ENCODE measurements at places on chromosomes 6 and 20.
A peak's percentile ranks its signal among the peaks of the same experiment; 100 is the strongest.

- DNase-seq: no peak
Observed at GRCh38 chr6:113854531-113855499, 2.3 kb upstream of the MARCKS start.

DNA sequence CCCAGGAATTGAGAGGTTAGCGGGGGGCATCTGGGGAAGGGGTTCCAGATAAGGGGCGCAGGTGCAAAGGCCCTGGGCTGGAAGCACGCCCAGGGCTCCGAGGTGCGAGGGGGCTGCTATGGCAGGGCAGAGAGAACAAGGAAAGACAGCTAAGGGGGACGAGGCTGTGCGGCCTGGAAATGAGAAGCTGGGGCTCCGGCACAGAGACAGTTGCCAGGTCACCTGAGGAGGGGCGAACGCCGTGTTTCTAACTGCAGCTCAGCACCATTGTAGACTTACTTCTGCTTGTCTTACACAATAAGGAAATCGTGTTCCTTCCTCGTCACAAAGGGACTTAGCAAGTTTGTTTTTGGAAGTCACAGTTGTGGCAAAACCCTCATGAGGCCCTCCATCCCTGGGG is 68.9 kb upstream of the TBXT start:
- DNase-seq: no peak

GRCh38 chr20:38321959-38322598 is 18.1 kb downstream of the BPI start:
- DNase-seq: no peak

DNA sequence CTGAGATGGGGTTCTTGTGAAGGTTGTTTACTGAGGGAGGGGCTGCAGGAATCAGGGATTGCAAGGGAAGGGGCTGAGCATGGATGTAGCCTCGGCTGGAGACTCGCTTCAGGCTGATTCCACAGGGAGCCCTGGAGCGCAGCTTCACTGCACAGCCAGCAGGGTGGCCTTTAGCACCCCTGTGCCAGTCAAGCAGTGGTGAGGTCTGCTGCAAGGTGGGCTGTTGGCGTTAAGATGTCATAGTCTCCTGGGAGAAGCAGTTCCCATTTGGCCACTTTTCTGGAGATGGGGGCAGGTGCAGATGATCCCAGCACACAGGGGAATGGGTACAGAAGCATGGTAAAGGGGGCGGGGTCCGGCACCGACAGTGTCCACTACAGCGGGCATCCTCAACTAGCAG is 126.3 kb downstream of the TOX2 start:
- DNase-seq: no peak

DNA sequence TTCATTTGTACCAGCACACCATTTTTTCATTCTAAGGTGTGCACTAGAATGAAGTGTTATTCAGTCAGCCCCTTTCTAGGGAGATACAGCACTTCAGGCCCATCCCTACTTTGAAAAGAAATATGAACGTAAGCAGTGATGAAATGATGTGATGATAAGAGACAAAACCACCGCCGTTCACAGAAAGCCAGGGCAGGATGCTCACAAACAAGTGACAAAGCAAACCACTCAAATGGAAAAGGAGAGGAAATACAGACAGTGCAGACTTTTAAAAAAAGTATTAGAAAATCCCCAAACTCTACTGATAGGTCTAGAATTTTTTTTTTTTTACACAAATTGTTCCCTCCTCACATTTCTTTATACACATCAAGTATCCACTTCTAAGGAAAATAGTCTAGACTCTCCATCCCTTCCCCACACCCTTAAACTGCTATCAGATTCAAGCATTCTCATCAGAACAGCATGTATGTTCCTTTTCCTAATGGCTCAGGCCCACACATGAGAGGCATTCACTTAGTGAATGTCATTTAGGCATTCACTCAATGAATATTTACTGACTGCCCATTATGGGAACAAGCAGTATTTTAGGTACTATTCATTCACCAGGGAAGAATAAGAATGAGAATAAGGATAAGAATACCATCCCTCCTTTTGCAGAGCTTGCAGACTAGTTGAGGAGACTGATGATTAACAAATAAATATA is 243.5 kb downstream of the GMPR start:
- DNase-seq: peak; percentile 42

- DNase-seq: no peak
Observed at GRCh38 chr6:82493467-82493866, 129.8 kb downstream of the TPBG start.

DNA sequence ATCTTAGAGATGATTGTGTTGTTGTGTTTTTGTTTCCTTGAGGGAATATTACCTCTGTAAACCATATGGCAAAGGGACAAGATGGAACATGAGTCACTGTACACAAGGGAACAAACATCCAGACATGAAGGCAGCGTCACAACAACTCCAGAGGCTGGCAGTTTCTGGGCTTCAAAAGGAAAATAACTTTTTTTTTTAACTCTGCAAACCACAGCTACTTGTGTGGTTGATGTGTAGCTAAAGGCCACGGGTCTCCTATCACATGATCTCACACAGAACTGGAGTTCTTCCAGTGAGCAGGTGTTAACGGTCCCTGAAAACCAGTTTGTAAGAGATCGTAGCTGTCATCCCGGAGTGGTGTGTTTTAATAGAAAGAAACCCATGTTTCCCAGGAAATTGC is 33.2 kb upstream of the HBS1L start:
- DNase-seq: peak; percentile 14

GRCh38 chr6:122833021-122833491 is 44.0 kb downstream of the SMPDL3A start:
- DNase-seq: no peak

DNA sequence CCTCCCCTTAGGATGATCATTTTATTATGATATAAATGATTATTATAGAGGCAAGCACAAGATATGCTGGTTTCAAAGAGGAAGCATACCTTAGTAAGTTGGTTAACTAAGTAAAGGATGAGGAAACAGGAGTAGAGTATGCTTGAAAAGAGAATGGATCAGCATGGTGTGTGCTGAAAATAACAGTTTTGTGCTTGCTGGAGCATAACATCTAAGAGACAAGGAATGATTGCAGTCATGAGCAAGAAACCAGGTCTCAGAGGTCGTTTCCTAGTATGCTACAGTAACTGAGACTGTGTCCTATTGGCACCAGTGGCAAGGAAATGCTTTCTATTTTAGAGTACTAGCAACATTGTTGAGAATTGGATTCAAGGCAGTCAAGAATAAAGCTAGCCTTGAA is 34.1 kb downstream of the CDC40 start:
- DNase-seq: no peak

DNA sequence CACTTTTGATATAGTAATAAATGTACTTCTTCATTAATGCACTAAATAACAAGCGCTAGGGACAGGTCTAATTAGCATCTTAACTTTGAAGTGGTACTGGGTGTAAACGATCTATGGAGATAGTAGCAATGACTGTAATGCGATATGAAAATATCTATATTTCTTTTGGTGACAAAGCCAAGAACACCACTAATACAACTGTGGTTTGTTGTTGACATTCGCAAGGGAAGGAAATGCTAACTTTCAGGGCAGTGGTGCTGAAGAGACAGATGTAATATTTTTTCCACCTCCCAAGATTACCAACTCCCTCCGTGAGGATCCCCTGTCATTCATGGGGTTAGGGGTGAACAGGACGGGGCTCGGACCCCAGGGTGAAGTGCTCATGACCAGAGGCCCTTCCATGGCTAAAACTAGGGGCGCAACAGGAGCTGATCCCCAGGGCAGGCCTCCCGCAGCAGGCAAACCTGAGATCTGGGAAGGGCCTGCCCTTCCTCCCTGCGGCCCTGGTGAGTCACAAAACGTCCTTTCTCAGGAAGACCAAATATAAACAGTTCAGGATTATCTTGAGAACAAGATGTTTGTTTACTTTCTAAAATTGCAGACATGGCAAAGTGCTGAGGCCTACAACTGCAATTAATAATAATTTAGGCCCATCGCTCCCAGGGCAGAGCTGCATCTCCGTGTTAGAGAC is 65.0 kb upstream of the TOX2 start:
- no peak for DNase-seq

- no peak for DNase-seq
Observed at GRCh38 chr20:20060234-20060998, 8.1 kb downstream of the CFAP61 start.

- DNase-seq: no peak
Observed at GRCh38 chr6:52125572-52125971, 38.2 kb upstream of the PKHD1 start.

- DNase-seq: no peak
Observed at GRCh38 chr6:39496915-39497314, 174.4 kb upstream of the KCNK16 start.

Measured in activated T-cell treated with anti-CD3 and anti-CD28 coated beads for 1 hour (primary cell).